ENCODE measurements at places on chromosomes 1 and 21. TPM values are rescaled to one million over a fixed set of nuclear protein-coding genes. Genes with fewer than 3 reads are reported as not detected.

Gene GSTM1
- total RNA-seq = 44.1 TPM

DNA sequence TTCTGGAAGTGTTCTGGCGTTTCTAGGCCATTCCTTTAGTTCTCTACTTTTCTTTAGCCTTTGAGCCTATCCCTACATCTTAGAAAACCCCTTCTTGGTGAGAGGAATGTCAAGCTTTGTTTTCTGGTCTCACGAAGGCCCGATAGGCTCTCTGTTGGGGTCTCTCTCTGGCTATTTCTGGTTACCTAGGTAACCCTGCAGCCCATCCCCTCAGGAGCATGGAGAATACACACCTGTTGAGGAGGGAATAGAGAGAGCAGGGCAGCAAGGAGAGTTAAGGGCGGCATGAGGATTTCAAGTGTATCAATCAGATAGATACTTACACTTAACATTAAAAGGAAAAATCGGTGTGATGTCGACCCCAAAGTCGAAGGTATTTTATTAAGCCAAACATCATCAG, 45.7 kb downstream of the LRRC8D start:
- DNase-seq = no peak

DNA sequence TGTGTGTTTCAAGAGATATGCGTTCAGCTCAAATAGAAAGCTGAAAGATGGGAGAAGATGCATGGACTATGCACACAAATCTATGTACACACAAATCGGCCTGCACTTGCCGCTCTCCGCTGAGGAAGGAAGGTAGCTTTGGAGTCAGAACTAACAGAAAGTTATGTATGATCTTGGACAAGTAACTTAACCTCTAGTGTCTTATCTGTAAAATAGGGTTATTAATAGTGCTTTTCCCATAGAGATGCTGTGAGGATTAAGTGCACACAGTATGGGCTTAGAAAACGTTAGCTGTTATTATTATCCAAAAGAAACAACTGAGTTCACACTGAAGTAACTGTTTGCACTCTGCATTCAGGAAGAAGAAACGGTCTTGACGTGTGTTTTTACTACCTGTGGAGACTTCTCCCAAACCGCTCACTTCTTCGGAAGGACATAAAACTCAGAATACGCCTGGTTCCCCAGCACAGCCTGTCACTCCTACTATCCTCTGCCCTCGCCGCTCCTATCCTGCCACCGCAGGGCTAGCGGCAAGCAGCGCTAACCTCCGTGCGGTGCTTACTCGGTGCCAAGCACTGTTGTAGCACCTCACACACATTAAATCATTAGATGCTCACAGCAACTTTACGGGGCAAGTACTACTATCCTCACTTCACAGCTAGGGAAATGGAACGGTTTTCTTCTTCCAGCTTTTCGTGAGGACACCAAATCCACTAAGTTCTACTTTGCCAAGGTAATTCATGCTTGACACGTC, 1.3 kb downstream of the TGFBR3 start:
- DNase-seq = no peak

Gene PTPRF
- 9.1 TPM for total RNA-seq

DNA sequence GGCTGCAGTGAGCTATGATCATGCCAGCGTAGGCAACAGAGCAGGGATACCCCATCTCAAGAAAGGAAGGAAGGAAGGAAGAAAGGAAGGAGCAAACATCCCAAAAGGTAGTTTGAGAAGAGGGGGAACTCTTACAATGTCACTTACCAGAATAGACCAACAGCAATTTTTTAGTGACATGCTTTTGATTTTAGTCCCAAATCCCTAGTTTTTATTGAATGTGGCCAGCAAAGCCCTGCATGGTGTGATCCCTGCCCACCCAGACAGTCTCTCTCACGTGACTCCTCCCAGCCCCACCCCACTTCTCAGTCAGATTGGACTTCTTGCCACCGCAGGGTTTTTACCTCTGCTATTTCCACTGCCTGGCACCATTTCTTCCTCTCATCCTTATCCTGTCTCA, 39.8 kb upstream of the HNRNPU start:
- no peak for DNase-seq
